Non-pigmented ciliary epithelial cell (primary cell): ENCODE measurements at places on chromosomes 11 and 22.

DNA sequence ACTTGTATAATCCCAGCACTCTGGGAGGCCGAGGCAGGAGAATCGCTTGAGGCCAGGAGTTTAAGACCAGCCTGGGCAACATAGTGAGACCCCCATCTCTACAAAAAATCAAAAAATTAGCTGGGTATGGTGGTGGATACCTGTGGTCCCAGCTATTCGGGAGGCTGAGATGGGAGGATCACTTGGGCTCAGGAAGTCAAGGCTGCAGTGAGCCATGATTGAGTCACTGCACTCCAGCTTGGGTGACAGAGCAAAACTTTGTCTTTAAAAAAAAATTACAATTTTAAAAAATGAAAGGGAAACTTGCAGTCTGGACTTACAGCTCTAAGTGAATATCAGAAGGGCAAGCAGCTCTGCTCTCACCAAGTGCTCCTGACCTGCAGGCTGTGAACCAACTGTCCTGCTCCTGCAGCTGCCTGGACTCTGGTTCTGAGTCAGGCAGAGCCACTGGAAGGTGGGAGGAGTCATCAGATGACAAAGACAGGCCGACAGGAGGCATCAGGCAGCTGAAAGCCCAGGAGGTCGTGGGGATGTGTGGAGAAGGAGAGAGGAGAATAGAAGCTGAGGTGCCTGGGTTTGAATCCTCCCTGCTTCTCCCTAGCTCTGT, 9.6 kb downstream of the SMTNL1 start:
- DNase-seq = no peak

GRCh38 chr22:45830531-45831245, 146.3 kb downstream of the WNT7B start:
- DNase-seq = peak; percentile 19

- DNase-seq = no peak
Observed at GRCh38 chr11:65766535-65766934, 14.2 kb downstream of the AP5B1 start.

- DNase-seq = peak; percentile 97
Observed at GRCh38 chr11:61971248-61972111, 4.0 kb upstream of the FTH1 start.

DNA sequence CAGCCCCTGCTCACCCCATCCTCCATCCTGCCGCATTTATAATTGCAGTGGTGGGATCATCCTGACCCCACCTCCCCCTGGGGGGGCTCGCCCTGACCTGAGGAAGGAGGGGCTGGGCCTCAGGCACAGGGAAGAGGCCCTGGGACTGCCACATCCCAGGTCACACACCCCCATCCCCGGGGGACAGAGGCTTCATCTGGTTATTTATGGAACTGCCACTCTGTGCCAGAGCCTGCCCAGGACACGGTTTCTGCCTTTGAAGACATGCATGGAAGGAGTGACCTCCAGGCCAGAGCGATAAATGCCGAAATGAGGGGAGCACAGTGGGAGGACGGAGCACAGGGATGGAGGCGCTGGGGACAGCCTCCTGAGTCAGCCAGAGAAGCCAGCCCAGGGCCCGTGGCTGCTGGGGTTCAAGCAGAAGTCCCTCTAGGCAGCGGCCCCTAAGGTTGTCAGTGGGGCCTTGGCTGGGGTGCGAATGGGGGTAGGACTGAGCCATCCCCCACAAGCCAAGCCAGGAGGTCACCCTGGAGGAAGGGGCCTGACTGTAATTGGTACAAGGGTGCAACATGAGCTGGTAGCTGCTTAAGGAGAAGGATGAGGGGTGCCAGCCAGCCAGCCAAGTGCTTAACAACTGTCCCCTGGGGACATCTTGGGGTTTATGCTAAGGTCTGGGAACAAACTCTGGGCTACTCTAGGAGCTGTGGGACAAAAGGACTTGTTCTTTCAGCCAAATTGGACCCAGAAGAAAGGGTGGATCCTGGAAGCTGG, 51.4 kb upstream of the SHISAL1 start:
- no peak for DNase-seq

DNA sequence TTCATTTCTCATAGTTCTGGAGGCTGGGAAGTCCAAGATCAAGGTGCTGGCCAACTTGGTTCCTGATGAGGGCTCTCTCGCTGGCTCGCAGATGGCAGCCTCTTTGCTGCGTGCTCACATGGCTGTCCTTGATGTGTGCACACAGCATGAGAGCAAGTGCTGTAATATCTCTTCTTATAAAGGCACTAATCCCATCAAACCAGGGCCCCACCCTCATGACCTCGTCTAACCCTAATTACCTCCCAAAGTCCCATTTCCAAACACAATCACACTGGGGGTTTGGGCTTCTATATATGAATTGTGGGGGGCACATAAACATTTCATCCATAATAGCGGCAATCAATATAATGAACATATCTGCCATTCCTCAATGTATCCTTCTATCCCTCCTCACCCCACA, 1062.1 kb downstream of the BRD1 start:
- no peak for DNase-seq

DNA sequence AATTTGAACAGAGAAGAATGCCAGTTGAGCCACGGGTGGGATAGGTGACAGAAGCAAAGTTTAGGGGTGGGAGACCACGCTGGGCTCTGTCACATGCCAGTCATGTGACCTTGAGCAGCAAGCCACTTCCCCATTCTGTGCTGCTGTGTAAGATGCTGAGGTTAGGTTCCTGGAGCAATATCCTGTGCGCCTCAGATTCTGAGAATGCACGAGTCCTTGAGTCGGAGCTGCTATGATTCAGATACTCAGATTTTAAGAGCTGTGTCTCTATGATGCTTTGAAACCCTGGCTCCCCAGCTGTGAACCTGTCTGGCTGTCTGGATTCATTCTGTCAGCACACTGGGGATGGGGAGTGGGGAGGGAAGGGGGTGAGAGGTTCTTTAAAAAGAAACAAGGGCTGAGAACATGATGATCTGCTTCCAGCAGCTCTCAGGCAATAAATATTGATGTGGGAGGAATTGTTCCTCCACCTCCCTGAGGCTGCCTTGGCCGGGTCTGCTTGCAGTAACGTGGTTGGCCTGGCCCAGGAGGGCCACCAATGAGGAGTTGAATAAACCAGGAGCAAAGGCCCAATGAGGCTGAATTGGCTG, 24.0 kb downstream of the SLCO2B1 start:
- DNase-seq = peak; percentile 11
